ENCODE measurements at places on chromosomes 7 and 10. TPM values are rescaled to one million over a fixed set of nuclear protein-coding genes. Genes with fewer than 3 reads are reported as not detected.

RSU1 gene
- total RNA-seq = 67.5 TPM

DNA sequence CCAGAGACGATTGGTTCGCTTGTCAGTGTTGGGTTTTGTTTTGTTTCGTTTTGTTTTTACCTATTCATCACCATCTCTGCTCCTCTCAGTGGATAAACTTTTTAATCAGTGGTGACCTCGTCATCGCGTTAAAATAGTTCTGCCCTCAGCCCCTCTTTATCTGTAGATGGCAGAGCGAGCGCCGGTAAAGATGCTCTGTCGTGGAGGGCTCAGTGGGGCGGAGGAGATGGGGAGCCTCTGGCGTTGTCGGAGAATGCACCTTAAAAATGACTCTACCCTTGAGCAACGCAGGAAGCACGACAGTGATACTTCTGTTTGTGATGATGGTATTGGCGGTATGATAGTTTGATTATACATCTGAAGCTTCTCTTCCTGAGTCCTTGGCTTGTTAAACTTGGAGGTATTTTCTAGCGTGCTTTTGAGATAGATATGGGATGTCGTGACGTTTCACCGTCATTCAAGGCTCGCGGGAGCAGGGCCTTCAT is 554 bp downstream of the CSGALNACT2 start:
- DNase-seq = peak; percentile 50
- peak overlapping the region; percentile 91 for H3K4me3 ChIP-seq
- H3K27ac ChIP-seq = no peak overlapping the region
- H3K36me3 ChIP-seq = no peaks in the 10 kb centered on the region
- H3K4me1 ChIP-seq = 0 out of 2 replicates have a peak, but pooled peaks cover 3% of the 10 kb centered on the region

GRCh38 chr7:92755680-92756079 is 80.7 kb downstream of the CDK6 start:
- DNase-seq = no peak
- no peaks in the 10 kb centered on the region for H3K36me3 ChIP-seq
- H3K4me1 ChIP-seq = peaks cover 66% of the 10 kb centered on the region
- H3K27ac ChIP-seq = no peak overlapping the region

GRCh38 chr7:128912281-128912680 is 1.8 kb upstream of the KCP start:
- H3K4me1 ChIP-seq = peaks cover 24% of the 10 kb centered on the region
- H3K27ac ChIP-seq = no peak overlapping the region
- H3K36me3 ChIP-seq = no peaks in the 10 kb centered on the region
- H3K27me3 ChIP-seq = peaks cover 88% of the 10 kb centered on the region
- DNase-seq = no peak
